ENCODE measurements at places on chromosomes 5 and 9. TPM values are rescaled to one million over a fixed set of nuclear protein-coding genes. Genes with fewer than 3 reads are reported as not detected.

Gene PPP2R2B
- 1.8 TPM for polyA plus RNA-seq

Gene PCDHGA3
- polyA plus RNA-seq: 1.2 TPM

Gene DOCK2
- polyA plus RNA-seq: 8.6 TPM

Gene MZB1
- 0.15 TPM for polyA plus RNA-seq

Gene HNRNPH1
- polyA plus RNA-seq: 512 TPM

Gene CARD6
- 2.0 TPM for polyA plus RNA-seq

Gene ISL1
- 0.19 TPM for polyA plus RNA-seq

Gene PFN3
- not detected for polyA plus RNA-seq

Gene ZNF879
- polyA plus RNA-seq: 3.9 TPM

Gene MEF2C
- 609 TPM for polyA plus RNA-seq

Gene AGXT2
- polyA plus RNA-seq: not detected

All from muscle of back (tissue), 13 donors.